ENCODE measurements at places on chromosomes 6 and 20. TPM values are rescaled to one million over a fixed set of nuclear protein-coding genes. Genes with fewer than 3 reads are reported as not detected.

The LST1 gene
- total RNA-seq = 22.0 TPM

- H3K27ac ChIP-seq = no peak overlapping the region
- no peak for DNase-seq
- H3K36me3 ChIP-seq = no peaks in the 10 kb centered on the region
- H3K27me3 ChIP-seq = no peaks in the 10 kb centered on the region
Observed at GRCh38 chr20:61161726-61162390, 90.2 kb upstream of the CDH4 start.

- H3K4me3 ChIP-seq = no peak overlapping the region
- H3K27me3 ChIP-seq = no peaks in the 10 kb centered on the region
- no peak for DNase-seq
- H3K4me1 ChIP-seq = no peaks in the 10 kb centered on the region
- no peak overlapping the region for H3K27ac ChIP-seq
Observed at GRCh38 chr6:134813146-134813545, 136.8 kb downstream of the ALDH8A1 start.

DNA sequence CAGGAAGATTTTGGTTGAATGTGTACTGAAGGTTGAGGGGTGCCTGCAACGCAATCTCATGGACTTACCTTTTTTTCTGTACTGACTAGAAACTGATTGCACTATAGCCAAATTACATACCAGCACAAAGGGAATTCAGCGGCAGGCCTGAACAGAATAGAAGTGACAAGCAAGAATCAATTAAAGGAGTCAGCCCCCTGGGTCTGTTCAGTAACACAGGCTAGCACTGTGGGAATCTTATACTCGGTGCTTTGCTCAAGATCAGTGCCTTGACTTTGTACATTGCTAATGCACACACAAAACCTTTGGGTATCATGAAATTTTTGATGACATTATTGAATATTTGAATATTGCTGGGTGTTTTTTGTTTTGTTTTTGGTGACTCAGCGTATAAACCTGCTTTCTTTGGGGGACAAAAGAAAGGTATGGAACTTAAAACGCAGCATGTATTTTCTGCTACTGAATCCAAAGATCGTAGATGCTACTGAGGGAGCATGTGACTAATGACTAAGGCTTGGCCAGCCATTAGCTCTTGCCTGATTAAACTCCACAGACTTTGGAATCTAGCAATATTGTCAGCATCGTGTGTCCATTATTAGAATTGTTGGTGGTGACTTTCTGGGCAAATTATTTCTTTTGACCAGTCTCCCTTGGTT, 236.6 kb downstream of the ARID1B start:
- no peak overlapping the region for H3K4me3 ChIP-seq
- H3K27ac ChIP-seq = no peak overlapping the region
- H3K27me3 ChIP-seq = no peaks in the 10 kb centered on the region
- no peaks in the 10 kb centered on the region for H3K36me3 ChIP-seq

- no peak overlapping the region for H3K27ac ChIP-seq
- H3K27me3 ChIP-seq = no peaks in the 10 kb centered on the region
- no peak for DNase-seq
- H3K4me3 ChIP-seq = no peak overlapping the region
- H3K36me3 ChIP-seq = no peaks in the 10 kb centered on the region
Observed at GRCh38 chr6:157653521-157653920, 169.5 kb upstream of the SNX9 start.

DNA sequence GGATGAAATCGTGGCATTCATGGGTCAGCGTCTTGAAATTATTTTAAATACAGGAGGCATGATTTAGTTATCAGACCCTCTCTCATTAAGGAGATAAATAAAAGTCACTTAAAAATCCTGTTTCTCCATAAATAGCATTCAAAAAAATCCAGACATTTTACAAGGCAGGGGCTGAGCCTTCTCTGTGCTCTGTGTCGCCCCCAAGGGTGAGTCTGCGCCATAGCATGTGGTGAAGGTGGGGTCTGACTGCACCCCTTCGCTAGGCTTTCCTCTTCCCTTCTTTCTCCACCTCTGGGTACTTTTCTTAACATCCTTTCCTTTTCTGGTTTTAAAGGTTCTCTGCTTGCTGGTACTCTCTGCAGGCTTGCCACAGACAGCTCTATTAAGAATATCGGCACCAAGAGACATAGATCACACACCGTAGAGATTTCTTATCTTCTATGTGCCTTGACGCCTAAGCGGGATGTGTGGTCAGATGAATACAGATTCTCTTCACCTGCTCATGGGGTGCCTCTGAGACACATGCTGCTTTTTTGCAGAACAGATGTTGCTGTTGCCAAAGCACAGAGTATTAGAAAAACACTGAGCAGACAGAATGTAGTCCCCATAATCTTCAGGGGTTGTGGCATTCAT, 20.1 kb upstream of the FAM209A start:
- H3K4me1 ChIP-seq = peaks cover 4% of the 10 kb centered on the region
- DNase-seq = no peak
- no peaks in the 10 kb centered on the region for H3K27me3 ChIP-seq
- H3K4me3 ChIP-seq = no peak overlapping the region

DNA sequence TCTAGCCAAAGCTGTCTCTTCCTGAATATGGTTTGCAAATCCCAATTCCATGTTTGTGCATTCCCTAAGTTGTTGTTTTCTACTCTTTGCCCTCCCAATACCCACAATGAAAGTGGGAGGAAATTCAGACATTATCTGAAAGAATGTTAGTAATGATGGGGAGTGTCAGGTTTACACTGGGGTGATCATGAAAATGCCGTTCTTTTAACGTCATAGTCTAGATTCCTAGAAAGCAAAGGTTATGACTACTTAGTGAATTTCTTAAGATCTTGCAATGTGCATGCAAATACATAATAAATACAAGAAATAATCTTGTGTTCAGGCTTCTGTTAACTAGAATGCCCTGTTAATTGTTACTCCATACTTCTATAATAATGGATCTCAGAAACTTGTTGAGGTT, 101.0 kb downstream of the LCA5 start:
- DNase-seq = no peak
- no peaks in the 10 kb centered on the region for H3K36me3 ChIP-seq
- no peaks in the 10 kb centered on the region for H3K4me1 ChIP-seq
- no peaks in the 10 kb centered on the region for H3K27me3 ChIP-seq
- H3K4me3 ChIP-seq = no peak overlapping the region
- no peak overlapping the region for H3K27ac ChIP-seq

GRCh38 chr6:32370505-32370904, 1.2 kb downstream of the TSBP1 start:
- no peak overlapping the region for H3K4me3 ChIP-seq
- H3K4me1 ChIP-seq = no peaks in the 10 kb centered on the region
- no peak overlapping the region for H3K27ac ChIP-seq
